ENCODE measurements at places on chromosomes 1 and 21.

DNA sequence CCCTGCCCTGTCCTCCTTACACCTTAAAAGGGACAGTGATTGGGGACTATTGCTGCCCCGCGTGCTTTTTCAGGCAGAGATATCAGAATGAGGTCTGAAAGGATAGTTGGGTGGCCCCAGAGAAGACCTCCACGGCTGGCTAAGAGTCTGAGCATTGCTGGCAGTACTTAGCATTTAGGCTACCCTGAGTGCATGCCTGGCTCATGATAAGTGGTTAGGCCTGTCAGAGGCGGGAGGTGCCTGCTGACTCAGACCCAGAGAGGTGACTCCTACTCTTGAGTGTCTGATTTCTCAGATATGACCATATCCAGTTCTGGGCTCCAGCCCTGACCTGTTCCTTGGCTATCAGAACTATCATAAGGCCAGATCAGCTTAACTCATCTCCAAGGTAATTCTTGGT lies 213.7 kb downstream of the PBX1 start:
- DNase-seq = peak; percentile 84

DNA sequence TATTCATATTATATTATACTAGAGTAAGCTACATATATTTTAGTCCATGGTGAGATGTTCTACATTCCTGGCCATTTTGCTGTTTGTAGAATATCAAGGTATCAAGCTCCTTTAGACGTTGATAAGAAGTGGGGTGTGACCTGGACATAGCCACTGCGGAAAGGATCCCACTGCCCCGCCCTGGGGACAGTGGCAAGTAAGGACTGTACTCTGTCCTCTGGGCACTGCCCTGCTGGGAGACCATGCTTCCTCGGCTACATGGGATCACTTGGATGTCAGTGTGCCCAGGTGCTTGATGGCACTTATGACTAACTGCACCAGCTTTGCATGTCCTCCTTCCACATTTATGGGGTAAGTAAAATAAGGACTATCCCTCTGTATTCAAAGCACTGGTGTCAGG lies 46.3 kb upstream of the NTPCR start:
- no peak for DNase-seq

- no peak for DNase-seq
Measured at GRCh38 chr21:46346296-46347202, 22.6 kb downstream of the PCNT start.

DNA sequence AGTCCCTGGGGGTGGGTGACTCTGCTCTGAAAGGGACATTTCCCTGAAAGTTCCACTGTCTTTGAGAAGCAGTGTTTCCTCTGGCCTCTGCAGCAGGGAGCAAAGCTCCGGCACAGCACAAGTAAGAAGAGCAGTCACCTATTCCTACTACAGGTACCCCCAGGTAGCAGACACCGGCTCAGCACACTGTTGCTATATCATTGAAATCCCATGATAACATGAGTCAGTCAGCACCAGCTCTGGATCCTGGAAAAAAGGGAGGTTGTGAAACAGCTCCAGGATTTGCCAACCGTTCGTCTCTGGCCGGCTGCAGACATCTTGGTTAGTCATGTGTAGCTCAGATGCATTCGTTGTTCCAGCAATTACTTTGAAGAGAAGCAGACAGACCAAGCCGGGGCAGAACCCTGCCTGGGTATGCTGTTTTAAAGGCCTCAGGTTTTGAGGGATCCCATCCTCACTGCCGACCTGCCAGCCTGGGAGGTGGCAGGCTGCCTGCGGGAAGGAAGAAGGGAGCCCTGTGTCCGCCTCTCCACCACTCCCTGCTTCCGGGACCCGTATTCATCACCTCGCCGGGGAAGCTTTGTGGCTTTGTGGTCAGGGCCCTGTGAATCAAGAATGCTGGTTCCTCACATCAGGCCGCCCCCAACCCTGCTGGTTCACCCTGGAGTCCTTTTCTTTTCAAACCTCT lies 139.2 kb downstream of the CLIC6 start:
- DNase-seq = peak; percentile 85

- peak; percentile 90 for DNase-seq
Measured at GRCh38 chr1:100597061-100597741, 59.3 kb downstream of the GPR88 start.

All from PC-9 (cell line).